ENCODE measurements at places on chromosomes 4 and X. TPM values are rescaled to one million over a fixed set of nuclear protein-coding genes. Genes with fewer than 3 reads are reported as not detected.
A peak's percentile ranks its signal among the peaks of the same experiment; 100 is the strongest.

PNMA6A gene
- total RNA-seq: 0.29 TPM

SMIM20 gene
- 130 TPM for total RNA-seq

PROM1 gene
- total RNA-seq: not detected

MAGEC1 gene
- total RNA-seq: 6.7 TPM

CFAP99 gene
- total RNA-seq: not detected

HSFX4 gene
- not detected for total RNA-seq

- no peak for DNase-seq
Measured at GRCh38 chr4:23202712-23203247, 510.0 kb downstream of the GBA3 start.

GRCh38 chr4:185464887-185465286 is 6.6 kb downstream of the CCDC110 start:
- DNase-seq: no peak

GRCh38 chrX:114999906-115000305 is 17.5 kb downstream of the IL13RA2 start:
- DNase-seq: no peak

DNA sequence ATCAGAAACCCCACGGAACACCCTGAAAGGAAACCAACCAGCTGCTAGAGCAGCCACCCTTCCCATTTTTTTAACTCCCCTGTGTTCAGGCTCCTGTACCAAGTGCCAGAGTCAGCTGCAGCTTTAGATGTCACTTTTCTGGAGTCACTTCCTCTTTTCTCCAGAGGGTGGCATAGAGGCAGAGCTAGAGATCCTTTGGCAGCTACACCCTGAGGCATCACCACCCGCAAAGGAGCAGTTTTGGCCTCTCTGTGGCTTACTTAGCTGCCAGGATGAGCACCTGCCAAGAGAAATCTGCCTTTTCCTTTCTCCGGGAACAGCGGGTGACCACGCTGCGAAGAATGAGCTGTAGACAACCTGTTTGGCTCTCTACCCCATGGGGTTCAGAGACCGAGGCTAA is 58.0 kb upstream of the CHRDL1 start:
- DNase-seq: peak; percentile 47

DNA sequence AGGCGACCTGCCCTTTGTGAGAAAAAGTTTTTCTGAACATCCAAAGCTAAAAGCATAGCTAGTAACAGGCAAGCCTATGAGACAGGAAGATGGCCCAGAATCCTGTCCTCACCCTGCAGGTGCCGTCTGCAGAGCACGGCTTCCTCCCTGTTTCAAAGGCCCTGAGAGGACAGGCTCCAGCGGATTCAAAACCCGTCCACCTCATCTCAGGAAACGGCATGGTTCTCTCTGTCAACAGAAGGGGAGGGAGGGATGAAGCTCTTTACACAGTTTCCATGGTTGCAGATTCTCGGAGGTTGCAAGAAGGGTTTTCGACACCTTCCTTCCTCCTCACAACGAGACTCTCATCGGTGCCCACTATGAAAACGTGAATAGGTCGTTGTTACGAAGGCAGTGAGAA is 8.3 kb downstream of the PPP2R3B start:
- DNase-seq: no peak

- DNase-seq: no peak
Measured at GRCh38 chrX:10223276-10223675, 66.5 kb downstream of the CLCN4 start.

DNA sequence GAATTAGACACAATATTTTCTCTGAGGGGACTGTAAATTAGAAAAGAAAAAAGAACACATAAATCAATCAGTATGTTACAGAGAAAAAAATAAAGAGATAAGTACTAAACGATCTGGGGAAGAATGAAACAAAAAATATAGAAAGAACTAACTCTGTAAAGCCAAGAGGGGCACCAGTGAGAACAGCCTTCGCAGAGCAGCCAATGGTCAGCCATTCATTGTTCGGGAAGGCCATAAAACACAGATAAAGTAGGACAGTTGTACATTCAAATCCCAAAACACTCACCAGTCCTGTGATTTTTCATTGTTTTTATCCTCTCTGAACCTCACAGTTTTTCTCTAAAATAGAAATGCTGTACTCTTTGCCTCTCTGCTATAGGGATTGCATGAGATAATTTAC is 127.9 kb downstream of the NEK1 start:
- no peak for DNase-seq

DNA sequence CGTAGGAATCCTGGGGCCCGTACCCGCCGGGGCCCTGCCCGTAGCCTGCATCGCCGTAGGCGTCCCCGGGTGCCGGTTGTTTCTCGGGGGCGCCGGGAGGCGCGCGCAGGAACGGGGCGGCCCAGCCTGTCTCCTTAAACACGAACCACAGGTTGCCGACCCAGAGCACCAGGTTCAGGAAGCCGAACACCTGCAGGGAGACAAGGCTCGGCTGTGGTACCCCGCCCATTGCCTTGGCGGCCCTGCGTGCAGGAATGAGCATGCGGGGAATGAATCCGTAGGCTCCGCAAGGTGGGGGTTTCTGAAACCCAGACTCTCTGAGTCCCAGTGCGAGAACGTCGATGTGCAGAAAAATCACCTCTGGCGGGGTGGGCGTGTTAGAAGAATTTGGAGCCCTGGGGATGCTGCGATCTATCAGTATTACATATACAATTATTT is 5.4 kb upstream of the PRICKLE3 start:
- DNase-seq: no peak

- no peak for DNase-seq
Measured at GRCh38 chr4:73844345-73844744, 7.9 kb downstream of the CXCL6 start.

DNA sequence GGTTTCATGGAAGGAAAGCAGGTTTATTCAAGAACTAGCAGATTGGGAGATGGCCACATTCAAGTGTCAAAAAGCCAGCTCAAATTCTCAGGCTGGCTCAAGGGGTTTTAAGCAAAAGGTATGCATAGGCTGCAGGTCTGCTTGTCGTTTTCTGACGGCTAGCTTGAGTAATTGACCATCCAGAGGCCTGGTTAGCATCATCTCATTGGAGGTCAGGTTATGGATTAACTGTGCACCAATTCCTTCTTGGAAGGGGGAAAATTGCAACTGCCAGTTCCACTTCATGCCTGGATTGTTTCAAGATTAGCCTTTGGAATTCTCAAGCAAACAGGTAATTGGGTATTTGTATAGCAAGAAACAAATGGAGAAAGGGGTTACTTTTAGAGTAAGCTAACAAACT is 62.1 kb downstream of the FUNDC1 start:
- DNase-seq: no peak

DNA sequence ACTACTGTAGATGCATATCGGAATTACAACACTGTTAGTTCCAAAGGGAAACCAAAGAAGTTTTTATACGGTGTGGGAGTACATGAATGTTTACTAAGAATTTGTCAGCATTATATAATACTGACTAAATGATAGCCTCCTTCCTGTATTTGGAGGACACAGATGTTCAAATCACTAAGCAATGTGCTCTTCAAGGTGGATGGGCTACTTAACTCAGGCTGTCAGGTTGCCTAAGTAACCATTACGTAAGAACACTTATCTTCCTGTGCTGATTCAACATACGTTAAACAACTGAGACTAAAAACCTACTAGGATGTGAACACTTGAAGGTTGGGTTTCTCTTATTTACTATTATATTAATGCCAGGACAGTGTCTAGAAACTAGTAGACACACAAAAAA is 81.9 kb upstream of the HPGD start:
- peak; percentile 41 for DNase-seq

GRCh38 chr4:29588617-29589016 is 1131.6 kb upstream of the PCDH7 start:
- no peak for DNase-seq

- no peak for DNase-seq
Measured at GRCh38 chr4:89056292-89056952, 563 bp downstream of the FAM13A start.

- no peak for DNase-seq
Measured at GRCh38 chr4:82899374-82900065, 1.0 kb upstream of the THAP9 start.

DNA sequence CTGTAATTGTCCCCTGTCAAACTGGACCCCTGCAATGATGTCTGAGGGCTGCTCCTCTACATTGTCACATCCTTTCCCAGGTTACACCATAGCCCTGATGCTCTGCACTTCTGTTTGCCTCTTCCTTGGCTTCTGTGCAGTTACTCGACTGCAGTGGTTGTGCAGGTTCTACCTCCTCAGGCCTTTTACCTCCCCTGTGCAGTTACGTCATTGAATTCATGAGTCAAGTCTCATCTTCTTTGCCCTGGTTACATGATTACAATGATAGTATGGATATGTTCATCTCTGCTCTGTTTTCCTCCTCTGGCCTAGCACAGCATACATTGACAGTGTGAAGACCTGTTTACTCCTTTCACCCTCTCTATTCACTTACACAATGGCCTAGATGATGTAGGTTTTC is 83.2 kb downstream of the FAM47B start:
- DNase-seq: no peak

GRCh38 chr4:152257601-152258066 is 278.3 kb downstream of the FBXW7 start:
- no peak for DNase-seq

DNA sequence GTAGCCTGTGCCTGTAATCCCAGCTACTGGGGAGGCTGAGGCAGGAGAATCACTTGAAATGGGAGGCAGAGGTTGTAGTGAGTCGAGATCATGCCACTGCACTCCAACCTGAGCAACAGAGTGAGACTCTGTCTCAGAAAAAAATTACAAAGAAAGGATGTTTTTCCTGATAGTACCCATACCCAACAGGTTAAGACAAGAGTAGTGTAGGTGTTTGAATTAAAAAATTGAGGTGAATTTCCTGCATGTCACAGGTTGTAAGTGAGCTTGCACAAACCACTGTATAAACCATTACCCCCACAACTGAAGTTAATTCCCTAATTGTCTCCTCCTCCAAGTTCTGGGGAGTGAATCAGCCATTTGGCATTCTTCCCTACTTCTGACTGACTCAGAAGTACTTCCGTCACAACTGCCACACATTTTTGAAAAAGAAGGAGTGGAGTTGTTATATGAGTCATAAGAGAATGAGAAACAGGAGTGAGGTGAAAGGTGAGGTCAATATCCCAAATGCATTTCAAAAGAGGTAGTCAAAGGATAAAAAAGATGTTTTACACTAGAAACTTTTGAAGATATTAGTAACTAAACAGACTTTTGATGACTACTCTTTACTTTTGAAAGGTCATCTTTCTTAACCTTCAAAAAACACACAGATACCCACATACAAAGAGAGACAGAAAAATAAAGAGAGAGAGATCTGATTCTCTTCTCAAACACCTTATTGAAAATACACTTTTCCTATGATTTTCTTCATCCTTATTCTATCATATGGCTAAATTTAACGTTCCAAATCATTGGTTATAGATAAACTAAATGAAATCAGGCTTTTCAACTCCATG is 134.5 kb downstream of the BTC start:
- peak; percentile 98 for DNase-seq

DNA sequence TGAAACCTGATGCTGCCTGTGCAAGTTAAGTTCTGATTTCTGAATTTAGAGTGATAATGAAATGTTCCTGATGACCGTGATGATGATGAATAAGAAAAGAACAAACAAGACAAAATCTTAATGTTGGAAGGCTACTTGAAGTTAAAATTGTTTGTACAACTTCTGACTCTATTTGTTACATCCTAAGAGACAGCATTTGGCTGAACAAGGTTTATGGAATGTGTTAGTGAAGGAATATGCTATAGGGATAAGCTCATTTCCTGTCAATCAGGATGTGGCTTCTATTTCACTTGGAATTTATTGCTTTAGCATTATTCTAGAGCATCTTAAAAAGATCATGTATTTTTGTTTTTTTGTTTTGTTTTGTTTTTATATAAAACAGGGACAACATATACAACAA is 267.5 kb downstream of the FAT4 start:
- DNase-seq: no peak

DNA sequence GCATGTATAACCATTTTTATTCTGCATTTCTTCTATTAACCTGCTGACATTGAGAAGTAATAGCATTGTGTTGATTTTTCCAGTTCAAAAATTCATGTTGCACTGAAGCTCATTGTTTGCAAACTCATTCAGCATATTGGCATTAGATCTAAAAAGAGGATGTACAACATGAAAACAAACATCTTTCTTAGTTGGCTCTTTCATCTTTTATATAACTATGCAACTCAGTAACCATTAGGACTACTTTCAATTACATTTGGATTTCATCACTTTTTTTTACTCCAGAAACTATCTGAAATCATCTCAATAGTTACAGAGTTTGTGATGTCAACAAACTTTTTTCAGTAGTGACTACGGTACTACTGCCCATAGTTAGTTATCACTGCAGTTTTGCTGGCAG is 346.0 kb upstream of the EPHA5 start:
- no peak for DNase-seq

Measured in H4 (cell line).